NCI-H774 (cell line): ENCODE measurements at places on chromosomes 7 and 10.

DNA sequence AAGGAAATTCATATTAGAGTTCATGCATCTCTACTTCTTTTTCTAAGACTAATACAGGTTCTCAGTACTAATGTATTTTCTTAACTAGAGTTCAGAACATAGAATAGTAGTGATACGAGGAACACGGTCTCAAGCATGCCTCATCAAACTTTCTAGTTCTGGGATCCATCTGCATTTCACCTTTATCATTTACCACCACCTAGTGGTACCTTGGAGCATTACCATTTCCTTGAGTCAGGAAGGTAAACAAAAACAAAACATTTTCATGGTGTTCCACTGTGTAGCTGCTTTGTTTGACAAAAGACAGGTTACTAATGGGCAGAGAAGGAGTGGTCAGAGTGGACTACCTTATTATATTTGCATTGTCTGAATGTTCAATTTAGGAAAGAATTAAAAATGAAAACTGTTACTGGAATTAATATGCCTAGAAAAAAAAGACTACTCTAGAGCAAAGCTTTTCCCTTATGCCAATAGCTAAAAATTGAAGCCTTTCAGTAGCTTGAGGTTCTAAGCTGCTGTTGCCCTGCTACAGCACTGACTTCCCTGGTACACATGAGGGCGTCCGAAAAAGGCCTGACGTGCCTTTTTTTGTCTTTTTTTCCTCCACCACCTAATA is 44.5 kb downstream of the STARD3NL start:
- DNase-seq = peak; percentile 29

DNA sequence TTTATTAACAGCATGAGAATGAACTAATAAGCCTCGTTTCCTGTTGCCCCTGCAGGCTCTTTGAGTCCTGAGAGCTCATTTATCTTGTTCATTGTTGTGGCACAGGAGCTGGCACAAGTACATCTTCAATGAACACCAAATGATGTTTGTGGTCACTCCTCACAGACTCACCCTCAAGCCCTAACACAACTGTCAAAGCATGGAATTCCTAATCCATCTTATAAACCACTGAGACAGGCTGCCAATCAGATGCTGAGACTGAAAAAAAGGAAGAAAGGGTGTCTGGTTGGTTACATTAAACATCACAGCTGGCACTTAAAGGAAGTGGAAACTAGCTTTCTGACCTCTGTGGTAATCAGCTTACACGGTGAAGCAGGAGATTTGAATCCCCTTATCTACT is 7.7 kb upstream of the CCDC172 start:
- DNase-seq = no peak

- no peak for DNase-seq
Observed at GRCh38 chr7:132034748-132035416, 478.5 kb upstream of the PODXL start.

DNA sequence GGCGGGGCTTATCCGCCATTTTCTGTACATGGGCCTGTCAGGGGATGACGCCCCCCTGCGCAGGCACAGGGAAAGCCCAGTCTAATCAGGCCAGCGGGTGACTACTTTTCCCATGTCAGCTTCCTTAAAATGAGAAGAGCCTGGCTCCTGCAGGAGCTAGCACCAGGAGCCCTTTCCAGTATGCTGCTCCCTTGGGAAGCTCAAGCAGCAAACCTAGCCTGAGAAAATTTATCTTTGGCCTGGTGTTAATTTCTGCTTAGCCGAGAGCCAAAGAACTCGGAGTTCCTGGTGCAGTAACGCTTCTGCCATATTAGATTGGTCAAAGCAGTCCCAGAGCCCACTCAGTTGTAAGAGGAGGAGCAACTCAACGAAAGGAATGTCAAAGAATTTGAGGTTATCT is 239.0 kb upstream of the PHYHIPL start:
- DNase-seq = no peak

- no peak for DNase-seq
Observed at GRCh38 chr7:70434376-70434775, 697.6 kb upstream of the GALNT17 start.

- DNase-seq = no peak
Observed at GRCh38 chr10:45550903-45551786, 121.4 kb downstream of the ZFAND4 start.

DNA sequence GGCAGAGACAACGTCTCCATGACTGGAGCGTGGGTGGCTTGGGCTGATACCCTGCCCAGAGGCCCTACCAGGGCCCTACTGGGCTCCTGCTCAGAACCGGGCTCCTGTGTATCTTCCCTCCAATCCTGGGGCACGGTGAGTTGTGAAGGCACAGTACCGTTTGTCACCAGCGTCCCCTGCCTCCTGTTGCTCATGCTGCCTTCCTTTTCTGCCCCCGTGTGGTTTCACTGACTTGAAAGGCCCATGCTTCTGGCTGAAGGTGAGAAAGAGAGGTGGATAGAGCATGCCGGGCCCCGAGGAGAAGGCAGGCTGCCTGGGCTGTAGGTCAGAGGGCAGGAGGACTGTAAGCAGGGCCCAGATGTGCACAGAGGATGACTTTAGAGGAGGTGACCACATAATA is 9.1 kb upstream of the DMBT1 start:
- DNase-seq = no peak

DNA sequence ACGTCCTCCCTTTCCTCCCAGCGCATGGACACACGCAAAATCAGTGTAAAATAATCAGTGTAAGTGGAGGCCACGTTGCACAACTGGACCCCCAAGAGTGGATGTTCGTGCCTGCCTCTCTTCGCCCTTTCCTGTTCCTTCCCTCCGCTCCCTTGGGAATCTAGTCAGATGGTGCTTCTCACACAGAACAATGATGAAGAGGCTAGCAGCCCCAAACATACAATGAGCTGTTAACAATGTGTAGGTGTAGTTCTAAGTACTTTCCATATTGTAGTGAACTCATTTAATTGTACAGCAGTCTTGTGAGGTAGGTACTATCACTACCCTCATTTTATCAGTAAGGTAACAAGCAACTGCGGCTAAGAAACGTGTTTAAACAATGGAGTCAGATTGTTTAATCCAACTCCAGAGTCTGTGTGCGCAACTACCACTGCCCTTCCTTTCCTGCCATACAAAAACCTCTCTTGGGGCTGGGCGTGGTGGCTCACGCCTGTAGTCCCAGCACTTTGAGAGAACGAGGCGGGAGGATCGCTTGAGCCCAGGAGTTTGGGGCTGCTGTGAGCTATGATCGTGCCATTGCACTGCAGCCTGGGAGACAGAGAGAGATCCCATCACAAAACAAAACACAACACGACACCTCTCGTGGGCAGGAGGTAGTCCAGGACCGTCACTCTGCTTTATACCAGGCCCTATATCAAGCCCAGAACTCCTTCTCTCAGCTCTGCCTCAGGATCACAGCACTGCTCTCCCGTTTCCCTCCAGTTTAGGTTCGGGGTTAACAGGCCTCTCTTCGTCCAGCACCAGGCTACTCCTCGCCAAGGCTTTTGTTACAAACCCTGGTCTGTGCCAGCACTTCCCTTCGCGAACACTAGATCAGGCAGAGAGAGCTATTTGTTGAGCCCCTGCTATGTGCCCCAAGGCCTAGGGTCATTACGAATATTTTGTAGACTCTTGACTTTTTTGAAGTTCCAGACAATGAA is 1.1 kb downstream of the FKBP9 start:
- peak; percentile 39 for DNase-seq

GRCh38 chr10:98920360-98920759 is 315.3 kb downstream of the HPSE2 start:
- DNase-seq = no peak

DNA sequence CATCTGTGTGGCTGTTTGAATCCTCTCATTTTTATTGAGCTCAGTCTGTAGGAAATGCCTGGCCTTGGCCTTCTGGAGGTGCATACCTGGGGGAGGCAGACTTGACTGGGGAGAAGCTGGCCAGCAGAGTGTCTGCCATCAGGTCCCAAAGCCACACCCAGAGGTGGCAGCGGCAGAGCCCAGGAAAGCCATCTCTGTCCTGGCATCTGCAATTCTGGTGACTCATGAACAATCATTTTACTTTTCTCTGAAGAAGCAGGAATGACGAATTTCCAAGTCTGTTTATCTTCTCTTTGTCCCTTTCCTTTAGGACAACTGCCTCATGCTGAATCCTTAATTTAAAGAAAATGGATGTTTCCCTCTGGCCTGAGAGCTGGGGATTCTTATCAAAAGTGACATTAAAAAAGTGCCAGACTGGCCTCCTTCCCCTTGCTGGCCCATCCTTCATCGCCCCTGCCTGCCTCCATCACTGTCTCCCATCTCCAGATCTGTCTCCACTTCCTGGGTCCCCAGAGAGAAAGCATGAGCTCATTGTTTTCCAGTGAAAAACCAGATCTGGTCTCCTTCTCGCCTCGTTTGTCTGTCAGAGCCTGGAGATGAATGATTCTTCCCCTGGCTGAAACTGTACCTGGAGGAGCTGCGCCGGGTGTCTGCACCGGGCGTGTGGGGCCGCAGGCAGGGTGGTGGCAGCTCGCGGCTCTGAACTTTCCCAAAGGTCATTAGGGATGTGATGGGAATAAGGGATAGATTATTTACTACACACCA is 124.5 kb downstream of the TMEM178B start:
- no peak for DNase-seq

DNA sequence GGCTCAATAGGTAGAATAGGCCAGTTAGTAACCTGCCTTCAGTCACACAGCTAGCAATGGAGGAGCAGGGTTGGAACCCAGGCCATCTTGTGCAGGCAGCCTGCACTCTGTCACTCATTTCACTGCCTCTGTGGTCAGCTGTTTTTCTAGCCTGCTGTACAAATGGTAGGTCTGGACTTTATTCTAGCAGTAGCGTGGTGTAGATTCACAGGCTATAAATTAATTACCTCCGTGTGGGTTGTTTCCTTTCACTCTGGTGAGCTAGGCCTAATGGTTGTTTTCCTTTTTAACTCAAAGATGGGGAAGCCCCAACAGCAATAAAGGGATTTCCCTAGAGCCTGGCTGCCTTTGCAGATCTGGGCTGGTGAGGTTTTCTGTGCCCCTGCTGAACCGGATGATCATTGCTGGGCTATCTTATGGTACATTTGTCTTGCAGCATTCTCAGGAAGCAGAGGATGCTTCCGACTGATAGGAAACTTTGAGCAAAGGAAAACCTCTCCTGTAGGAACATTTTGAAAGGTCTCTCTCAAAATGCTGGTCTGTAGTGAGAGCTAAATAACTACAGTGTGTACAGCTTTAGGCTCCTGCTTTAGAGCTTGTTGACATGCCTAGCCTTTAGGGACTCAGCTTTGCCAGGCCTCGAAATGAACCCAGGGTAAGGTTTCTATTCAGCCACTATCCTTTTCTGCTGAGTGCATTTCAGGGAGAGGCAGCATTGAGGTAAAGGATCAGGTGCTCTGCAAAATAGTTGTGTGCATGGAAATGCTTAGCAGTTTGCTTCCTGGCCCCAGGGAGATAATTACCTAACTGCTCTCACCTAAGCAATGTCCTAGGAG is 157.4 kb downstream of the ST7 start:
- DNase-seq = no peak

- no peak for DNase-seq
Observed at GRCh38 chr7:45569290-45569685, 4.9 kb upstream of the ADCY1 start.

DNA sequence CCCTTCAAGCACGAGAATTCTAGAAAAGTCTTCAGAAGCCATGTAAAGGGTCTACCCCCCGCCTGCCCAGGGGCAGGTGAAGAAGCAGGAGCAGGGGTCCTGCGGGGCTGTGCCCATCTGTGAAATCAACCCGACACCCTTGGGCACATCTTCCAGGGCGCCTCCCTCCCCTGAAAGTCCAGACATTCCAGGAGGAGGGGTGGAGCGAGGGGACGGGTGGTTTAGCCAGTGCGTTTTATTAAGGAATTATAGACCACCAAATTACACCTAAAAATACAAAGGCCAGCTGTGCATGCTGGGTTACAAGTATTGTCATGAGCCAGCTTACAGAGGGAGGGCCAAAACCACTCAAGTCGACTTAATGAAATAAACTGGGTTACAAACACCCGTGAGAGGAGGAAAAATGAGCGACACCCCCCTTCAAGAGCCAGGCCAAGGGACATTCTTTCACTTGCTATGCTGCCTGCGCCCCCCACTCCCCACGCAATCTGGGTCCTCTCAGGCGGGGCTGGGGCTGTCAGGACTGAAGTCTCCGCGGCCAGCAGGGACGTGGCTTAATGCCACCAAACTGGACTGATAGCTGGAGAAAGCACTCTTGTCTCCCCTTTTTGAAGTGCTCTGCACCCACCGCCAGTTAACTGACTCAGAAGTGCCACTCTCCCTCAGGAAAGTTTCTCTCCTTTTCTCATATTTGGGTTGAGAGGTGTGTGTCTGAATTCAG is 360.3 kb downstream of the FRMD4A start:
- DNase-seq = no peak

- DNase-seq = no peak
Observed at GRCh38 chr7:22584179-22584578, 84.2 kb upstream of the STEAP1B start.

DNA sequence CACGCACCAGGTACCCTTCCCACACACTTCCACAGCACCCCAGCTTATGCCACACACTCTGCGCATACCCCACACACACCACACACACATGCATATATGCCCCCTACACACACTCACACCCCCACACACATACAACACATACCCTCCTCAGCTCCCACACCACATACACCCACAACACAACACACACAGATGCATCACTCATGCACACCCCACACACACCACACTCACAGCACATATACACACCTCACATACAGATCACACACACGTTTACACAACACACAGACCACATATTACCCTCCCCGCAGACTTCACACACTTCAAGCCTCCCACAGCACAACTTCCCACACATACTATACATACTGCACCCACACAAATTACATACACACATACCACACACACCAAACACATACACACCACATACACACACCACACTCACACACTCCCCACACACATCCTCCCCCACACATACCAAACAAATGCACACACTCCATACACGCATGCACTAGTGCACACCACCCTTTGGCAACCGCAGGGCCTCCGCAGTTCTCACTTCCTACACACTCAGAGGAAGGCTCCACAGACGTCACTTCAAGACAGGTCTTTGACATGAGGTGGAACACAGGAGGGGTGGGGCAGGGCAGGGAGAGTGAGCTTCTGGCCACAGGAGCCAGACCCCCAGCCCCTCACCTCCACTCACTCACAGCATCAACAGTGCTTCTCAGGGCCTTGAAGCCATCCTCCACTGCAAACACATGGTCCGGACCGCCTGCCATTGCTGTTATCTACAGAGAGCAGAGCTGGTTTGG is 18.5 kb upstream of the ANTXRL start:
- DNase-seq = no peak

DNA sequence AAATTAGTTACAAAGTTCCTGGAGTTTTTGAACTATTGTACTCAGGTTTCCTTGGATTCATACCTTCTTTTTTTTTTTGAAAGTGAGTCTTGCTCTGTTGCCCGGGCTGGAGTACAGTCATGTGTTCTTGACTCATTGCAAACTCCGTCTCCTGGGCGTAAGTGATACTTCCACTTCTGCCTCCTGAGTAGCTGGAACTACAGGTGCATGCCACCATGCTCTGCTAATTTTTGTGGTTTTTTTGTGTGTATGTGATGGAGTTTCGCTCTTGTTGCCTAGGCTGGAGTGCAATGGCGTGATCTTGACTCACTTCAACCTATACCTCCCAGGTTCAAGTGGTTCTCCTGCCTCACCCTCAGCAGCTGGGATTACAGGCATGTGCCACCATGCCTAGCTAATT is 22.3 kb downstream of the MCM10 start:
- no peak for DNase-seq
